ENCODE measurements at places on chromosomes 2 and 18.

- DNase-seq, result no peak
Measured at GRCh38 chr2:106531676-106532214, 44.6 kb downstream of the CD8B2 start.

- DNase-seq, result no peak
Measured at GRCh38 chr2:33497221-33497650, 20.8 kb downstream of the RASGRP3 start.

- no peak for DNase-seq
Measured at GRCh38 chr2:237459741-237460174, 27.3 kb upstream of the MLPH start.

- no peak for DNase-seq
Measured at GRCh38 chr2:46645681-46646162, 166.4 kb downstream of the TMEM247 start.

DNA sequence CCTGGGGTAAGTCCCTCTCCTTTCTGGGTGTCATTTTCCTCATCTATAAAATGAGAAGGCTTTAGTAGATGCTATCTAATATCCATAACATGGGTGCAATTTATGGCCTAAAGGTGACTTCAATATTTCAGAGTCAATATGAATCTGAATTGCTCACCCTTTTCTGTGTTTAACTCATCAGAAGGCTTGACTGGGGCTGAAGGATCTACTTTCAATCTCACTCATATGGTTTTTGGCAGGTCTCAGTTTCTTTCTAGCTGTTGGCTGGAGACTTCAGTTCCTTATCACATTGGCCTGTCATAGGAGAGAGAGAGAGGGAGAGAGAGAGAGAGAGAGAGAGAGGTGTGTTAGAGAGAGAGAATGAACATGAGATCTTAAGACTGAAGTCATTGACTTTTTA is 343.7 kb upstream of the MEX3C start:
- no peak for DNase-seq

- DNase-seq, result no peak
Measured at GRCh38 chr2:9374071-9374730, 49.1 kb downstream of the ITGB1BP1 start.

DNA sequence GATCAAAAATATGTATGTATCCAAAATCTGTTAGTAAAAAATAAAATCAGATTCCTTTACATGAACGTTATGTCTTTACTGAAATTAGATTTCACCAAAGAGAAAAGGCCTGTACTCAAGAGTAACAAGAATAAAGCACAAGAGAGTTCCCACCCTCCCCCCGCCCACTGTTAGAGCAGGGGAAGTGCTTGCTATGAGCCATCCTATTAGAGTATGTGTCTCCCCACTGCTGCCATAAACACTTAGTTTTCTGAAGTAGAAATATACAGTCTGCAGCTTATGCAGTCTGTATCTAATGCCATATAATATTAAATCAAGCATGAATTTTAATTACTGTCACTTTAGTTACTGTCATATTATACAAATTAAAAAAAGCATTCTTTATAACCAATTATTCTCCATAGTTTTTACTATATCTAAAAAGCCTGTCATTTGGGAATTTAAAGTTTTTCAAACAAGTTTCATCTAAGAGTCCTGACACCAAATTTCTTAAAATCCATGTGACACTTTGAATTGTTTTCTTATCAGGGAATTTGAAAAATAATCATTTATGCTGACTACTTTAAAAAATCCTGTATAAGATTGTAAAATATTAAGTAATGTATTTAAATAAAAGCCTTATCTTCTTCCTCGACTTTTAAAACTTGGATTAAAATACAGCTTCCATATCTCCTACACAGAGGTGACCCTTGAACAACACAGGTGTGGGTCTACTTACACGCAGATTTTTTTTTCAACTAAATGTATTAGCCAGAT is 51.8 kb upstream of the GPR75 start:
- DNase-seq, result peak; percentile 12

- DNase-seq, result no peak
Measured at GRCh38 chr18:31516437-31516836, 18.5 kb downstream of the DSG2 start.

Measured in iPS-NIHi11 (cell line).